ENCODE measurements at places on chromosomes 6 and 20. TPM values are rescaled to one million over a fixed set of nuclear protein-coding genes. Genes with fewer than 3 reads are reported as not detected.

CTCFL gene
- total RNA-seq = not detected

MDFI gene
- not detected for total RNA-seq

KCNK15 gene
- total RNA-seq = 0.29 TPM

ADGRF1 gene
- not detected for total RNA-seq

MPIG6B gene
- not detected for total RNA-seq
